ENCODE measurements at places on chromosomes 5 and 9.

DNA sequence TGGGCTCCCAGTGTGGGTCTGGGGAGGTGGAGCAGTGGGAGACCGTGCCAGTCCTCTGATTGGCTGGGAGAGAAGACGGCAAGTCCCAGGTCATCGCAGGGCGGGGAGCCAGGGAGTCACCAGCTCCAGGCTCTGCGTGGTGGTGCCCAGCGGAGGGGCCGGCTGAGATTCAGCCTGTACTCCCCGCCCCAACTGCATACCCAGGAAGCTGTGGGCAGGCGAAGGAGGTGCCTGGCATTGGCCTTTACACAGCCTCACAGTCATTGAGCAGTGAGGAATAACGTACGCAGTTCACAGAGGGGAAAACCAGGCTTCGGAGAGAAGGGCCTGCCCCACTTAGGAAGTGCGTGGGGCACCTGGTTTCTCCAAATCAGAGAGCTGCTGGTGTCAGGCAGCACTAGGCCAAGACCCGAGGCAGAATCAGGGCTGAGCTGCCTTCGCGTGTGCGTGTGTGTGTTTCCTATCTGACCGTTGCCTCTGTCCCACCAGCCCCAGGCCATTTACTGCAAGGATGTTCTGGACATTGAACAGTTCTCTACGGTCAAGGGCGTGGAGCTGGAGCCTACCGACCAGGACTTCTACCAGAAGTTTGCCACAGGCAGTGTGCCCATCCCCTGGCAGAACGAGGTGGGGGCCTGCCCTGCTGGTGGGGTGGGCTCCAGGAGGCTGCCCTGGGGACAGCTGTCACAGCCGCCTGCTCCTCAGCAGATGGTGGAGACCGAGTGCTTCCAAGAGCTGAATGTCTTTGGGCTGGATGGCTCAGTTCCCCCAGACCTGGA, 6.2 kb upstream of the PRR7 start:
- no peak for DNase-seq

DNA sequence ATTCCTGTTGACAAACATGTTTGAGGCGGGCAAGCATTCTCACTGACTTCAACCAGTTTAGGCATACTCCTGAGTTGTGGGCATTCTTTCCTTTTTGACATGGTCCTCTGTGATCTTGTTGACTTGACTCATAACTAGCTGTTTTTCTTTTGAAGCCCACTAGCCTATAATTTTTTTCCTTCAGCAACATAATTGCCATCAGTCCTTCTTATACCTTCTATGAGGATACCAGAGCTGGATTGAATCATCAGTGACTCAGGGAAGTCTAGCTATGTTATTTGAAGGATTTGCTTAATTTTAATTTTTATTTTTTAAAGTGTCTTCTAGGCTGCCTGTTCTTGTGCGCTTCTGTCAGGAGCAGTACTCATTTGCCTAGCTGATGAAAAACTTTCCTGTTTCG, 259.5 kb downstream of the NR3C1 start:
- no peak for DNase-seq

GRCh38 chr9:6444128-6444527, 31.1 kb downstream of the UHRF2 start:
- DNase-seq, result no peak

DNA sequence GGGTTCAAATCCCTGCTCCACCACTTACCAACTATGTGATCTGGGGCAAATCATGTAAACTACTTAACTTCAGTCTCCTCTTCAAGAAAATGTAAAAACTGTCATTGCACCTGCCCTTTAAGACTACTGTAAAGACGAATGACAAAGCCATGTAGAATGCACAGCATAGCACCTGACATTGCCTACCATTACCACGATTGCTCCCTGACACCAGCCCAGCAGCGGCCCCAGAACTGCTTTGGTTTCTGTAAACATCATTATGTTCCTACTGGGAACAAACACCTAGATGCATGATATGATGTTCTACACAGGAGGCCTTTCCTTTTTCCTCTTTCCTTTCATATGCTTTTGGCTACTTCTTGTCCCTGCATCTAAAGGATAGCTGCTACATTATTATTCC, 23.1 kb upstream of the PLPP6 start:
- DNase-seq, result no peak

DNA sequence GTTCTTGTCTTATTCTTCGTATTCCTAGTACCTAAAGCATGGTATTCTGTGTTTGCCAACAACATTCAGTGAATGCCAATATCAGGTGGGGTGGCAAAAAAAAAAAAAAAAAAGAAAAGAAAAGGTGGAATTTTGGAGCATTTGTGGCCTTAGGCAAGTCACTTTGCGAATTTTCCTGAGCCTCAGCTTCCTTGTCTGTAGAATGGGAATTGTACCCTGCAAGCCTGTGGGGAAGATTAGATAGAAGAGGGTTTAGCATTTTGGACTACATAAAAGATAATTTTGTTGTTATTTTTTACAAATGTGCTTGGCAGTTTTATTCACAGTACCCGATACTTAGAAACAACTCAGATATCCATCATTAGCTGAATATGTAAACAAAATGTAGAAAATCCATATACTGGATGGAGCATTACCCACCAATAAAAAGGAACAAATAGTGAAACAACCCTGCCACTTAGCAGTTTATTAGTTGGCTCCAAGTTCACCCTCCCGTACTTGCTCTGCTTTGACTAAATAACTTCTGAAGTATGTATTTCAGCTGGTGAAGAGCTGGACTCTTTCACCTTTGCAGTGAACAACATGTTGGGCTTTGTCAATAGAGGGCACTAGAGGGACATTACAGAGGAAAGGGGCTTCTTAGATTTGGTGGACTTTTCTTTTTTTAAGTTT, 13.6 kb downstream of the UBE2D2 start:
- no peak for DNase-seq

DNA sequence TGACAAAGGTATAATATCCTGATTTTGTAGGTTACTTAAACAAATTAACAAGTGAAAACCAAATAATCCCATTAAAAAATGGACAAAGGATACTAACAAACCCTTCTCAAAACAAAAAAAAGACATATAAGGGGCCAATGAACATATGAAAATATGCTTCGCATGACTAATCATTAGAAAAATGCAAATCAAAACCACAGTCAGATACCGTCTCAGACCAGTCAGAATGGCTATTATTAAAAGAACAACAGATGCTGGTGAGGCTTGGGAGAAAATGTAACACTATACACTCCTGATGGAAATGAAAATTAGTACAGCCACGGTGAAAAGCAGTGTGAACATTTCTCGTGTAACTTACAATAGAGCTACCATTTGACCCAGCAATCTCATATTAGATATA, 1542.2 kb upstream of the CDH9 start:
- no peak for DNase-seq

GRCh38 chr9:74773886-74774479, 113.7 kb downstream of the TRPM6 start:
- no peak for DNase-seq

GRCh38 chr9:71446106-71446472, 322.2 kb downstream of the CEMIP2 start:
- no peak for DNase-seq

DNA sequence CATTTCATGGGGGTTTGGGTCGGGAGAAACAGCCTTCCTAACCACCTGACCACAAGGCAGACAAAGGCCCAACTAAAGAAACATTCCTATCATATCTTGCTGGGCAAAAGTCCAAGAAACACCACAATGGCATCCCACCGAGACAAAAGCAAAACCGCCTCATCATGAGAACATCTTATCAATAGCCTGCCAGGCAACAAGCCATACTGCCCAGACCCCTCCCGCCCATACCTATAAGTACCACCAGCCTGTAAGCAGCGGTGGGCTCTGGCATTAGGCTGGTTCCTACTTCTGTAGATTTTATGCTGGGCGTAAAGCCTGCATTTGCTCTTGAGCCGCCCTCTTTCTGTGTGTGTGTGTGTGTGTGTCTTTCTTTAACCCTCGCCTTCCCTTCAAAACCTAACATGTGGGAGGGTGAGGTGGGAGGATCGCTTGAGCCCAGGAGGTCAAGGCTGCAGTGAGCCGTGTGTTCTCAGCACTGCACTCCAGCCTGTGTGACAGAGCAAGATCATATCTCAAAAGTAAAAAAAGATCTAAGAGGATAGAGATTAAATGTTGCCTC, 56.9 kb downstream of the PDE6A start:
- no peak for DNase-seq

DNA sequence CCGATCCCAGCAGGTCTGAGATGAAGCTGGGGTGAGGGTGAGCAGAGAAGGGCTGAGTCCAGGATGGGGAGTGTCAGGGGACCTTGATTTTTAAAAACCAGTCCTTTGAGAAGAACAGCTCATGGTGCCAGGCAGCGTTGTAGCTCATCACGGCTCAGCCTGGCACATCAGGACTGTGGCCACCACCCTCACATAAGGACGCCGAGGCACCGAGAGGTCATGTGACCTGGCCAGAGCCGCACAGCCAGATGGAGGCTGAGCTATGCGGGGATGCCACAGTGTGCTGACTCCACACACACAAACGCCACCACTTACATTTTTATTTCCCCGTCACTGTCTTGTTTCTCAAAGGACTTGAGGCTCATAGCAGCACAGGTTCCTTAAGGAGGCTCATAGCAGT, 32.9 kb upstream of the CEP72 start:
- peak; percentile 49 for DNase-seq

DNA sequence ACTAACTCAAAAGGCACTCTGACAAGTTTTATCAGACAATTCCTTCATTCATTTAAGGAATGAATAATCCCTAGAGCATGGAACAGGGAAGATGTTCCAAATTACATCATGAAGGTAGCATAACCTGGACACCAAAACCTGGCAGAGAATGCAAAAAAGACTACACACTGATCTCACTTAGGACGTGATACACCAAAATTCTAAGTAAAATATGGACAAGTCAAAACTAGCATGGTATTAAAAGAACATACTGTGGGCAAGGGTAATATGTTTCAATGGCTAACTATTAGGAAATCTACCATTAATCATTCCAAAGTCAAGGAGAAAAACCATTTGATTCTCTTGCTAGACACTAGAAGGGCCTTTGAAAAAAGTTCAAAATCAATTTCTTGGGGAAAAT, 176.5 kb downstream of the HSPA4 start:
- no peak for DNase-seq

- DNase-seq, result no peak
These were observed 29.8 kb upstream of the SLCO6A1 start for GRCh38 chr5:102528600-102528999.

DNA sequence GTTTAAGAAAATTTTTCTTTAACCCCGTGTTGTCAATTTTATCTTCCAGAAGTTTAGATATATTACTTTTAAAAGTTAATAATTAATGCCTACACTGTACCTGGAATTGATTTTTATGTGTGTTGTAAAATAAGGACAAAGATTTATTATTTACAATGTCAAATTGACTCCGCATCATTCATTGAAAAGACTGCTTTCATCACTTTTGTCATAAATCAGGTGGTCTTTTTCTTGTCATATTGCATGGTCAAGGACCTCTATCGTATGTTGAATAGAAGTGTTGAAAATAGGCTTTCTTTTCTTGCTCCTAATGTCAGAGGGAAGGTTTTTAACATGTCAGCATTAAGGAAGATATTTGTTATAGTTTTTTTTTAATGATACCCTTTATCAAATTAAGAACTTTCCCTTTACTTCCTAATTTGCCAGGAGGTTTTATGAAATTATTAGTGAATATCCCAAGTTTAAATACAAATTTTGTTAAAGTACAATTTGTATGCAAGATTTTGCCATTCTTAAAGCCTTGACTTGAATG, 92.6 kb downstream of the WDR70 start:
- DNase-seq, result no peak

- DNase-seq, result no peak
These were observed 38.6 kb downstream of the HMGCS1 start for GRCh38 chr5:43274435-43275114.

DNA sequence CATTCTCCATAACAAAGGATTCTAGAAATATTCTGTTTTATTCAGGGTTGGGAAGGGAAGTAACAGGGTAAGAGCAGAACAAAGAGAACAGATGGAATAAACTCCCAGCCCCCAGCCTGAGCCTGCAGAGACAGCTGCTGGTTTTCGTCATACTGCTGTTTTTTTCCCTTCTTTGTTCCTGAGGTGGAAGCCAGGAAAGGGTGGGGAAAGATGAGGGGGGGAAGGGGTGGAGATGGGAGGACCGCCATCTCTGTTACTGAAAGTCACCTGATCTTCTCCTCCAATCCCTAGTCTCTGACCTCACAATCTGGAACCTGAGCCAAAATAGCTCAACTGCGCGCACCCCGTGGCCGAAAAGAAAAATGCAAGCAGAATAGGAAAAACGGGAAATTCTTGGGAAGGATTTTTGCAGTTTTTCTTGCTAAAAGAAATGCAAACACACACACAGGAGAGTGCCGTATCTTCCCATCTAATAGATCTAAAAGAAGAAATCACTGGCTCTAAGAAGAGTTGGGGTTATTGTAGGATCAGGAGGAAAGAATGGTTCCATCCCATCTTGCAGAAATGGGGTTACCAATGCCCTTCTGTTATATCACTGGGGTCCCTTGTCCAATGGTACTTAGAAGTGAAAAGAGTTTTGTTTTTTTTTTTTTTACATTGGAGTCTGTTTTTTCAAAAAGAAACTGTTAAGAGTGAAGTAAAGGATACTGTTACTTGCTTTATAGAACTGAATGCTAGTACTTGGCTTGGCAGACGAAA, 57.9 kb downstream of the DIAPH1 start:
- no peak for DNase-seq

- DNase-seq, result no peak
These were observed 22.9 kb downstream of the DNAH5 start for GRCh38 chr5:13921578-13921977.

DNA sequence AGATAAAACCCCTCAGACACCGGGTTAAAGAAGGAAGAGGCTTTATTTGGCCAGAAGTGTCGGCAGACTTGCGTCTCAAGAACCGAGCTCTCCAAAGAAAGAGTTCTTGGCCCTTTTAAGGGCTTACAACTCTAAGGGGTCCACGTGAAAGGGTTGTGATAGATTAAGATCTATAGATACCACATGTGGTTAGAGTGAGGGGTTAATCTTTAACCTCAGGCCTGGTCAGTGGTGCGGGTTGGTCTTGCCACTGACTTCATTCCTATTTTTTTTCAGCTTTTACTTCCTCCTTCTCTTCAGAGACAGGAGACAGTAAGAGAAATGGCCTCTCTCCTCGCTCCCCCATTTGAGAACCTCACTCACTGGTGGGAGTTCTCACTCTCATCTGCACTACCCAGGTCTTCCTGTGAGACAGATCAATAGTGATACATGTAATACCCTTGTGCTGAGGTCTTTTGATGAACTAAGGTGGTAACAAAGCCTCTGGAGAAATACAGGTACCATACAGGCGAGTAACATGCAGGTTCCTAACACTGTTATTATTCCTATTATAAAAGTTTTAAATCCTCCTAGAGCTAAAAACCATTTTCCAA, 52.4 kb upstream of the COX7C start:
- no peak for DNase-seq

GRCh38 chr5:128100860-128101557, 17.4 kb downstream of the SLC12A2 start:
- DNase-seq, result no peak

DNA sequence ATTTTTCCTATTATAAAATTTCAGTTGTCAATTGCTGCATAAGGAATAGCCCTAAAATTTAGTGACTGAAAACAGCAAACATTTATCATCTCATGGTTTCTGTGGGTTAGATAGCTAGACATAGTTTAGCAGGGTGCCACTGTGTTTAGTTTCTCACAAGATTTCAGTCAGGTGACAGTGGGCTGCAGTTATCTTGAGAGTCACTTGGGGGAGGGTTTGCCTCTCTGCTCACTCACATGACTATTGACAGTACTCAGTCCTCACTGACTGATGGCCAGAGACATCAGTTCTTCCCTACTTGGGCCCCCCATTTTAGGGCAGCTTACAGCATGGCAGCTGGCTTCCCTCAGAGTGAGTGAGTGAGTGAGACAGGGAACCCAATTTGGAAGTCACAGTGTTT, 42.0 kb downstream of the PBX3 start:
- no peak for DNase-seq

Data from mesenteric fat pad (tissue), 1 donor.